ENCODE measurements at places on chromosomes 12 and 14.

DNA sequence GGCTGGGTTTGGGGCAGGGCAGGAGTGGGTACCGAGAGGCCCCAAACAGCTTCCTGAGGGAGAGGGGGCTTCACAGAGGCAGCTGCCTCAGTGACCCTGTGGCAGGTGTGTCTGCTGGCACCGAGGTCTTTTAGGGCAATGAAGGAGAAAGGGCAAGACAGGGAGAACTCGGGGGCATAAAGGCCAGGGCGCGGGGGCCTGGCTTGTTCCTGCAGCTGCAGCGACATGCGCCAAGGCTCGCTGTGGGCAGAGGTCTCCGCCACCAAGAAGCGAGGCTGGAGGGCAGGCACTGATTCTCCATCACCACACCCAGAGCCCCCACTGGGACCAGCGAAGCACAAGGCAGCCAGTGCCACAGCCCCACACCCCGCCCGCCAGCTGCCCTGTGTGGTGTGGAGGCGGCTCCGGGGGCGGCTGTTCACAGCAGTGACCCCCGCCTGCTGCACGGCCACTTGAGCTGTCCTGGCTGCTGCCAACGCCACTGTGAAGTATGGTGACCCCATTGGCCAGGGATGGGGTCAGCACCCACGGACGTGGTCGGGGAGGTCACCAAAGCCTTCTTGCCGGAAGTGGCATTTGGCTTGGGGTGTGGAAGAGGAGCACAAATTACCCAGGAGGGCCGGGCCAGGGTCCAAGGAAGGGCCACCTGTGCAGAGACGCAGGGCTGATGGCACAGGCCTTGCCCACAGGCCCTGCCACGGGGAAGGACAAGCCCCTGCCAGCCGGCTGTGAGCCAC lies 16.4 kb downstream of the BAG5 start:
- no peak for DNase-seq

DNA sequence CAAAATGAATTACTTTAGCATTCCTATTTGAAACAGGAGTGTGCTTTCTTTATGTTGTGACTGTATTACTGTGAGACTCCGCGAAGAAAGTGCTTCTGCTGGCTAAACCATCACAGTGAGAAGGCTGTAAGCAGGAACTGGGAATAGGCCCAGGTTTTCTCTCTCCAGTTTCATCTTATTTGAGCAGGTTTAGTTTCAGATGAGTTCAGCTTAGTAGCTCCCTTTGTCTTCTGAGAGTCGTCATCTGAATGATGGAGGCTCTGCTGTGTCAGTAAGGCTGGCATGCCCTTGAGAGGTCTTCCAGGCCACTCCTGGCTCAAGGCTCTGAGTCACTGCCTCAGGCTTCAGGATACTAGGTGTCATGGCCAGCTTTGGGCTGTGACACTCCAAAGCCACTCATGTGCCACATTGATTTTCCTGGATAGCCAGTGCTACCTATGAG lies 205.6 kb upstream of the RGS6 start:
- no peak for DNase-seq

DNA sequence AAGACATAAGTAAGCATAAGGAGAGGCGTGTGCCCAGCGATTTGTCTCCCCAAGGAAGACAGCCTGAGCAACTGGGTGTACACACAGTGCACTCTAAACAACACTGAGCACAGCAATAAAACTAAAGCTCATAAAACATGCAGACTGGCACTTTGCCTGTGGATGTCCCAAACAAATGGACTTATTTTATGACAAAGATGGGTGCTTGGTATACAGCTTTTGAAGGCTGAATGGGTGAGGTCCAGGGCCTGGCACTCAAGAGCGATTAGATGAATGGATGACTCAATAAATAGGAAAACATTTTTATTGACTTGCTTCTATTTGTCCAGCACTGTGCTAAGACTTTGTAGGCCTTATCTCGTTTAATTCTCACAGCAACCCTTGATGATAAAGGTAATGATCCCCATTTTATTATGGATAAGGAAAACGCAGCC lies 28.5 kb downstream of the LGMN start:
- DNase-seq = peak; percentile 18

DNA sequence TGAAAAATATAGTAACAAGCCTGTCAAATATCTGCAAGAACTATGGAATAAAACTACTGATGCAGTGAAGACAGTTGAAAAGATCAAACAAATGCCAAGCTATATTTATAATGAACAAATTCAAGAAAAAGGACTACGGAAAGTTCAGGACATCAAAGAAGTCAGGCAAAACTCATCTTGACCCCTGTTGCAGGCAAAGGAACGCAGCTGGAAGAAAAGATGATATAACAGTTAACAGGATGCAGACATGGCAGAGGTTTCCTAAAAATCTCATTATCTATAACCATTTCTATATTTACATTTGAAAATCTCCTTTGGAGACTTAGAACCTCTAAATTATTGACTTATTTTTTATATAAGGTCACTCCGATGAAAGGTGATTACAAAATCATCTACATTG lies 34.1 kb downstream of the MDM2 start:
- DNase-seq = no peak

GRCh38 chr12:14880890-14881453 lies 4.7 kb downstream of the MGP start:
- no peak for DNase-seq

DNA sequence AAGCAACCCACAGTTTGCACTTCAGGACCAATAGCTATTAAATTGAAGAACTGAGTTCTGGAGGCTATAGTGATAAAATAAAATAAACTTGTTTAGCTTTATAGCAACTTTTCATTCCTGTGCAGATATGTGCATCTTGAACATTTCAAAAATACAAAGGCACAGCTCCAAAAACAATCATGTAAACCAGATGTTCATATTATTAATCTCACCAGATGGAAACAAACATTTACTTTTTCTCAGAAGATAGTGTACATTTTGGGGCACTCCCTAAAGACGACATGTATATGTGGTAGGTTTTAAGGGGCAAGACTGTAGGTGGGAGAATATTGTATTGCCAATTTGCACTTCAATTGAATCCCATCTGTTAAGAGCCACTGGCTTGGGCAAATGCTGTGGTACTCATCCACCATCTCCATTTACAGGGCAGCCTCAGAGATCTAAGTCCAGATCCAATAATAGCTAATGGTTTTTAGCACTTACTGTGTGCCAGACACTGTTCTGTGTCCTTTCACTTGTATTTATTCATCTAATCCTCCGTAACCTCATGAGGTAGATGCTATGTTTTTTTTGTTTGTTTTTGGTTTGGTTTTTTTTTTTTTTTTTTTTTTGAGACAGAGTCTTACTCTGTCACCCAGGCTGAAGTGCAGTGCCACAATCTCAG lies 49.1 kb downstream of the PTGER2 start:
- DNase-seq = no peak

- no peak for DNase-seq
Measured at GRCh38 chr12:131355361-131356245, 355.3 kb upstream of the SFSWAP start.

DNA sequence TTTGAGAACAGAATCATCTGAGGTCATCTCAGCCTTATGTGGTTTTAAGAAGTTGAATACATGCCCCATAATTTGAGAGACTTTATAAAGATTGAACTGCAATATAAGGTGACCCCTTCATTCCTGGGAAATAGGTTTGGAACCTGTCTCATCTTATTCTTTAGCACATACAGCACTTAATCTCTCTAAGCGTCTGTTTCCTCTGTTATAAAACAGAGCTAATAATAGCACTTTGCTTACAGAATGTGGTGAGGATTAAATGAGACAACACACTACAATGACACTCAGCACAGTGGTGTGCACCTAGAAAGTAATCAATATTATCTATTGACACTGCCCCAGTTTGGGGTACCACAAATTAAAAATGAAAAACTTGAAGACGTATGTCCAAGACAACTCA lies 102.1 kb downstream of the DUSP6 start:
- no peak for DNase-seq

DNA sequence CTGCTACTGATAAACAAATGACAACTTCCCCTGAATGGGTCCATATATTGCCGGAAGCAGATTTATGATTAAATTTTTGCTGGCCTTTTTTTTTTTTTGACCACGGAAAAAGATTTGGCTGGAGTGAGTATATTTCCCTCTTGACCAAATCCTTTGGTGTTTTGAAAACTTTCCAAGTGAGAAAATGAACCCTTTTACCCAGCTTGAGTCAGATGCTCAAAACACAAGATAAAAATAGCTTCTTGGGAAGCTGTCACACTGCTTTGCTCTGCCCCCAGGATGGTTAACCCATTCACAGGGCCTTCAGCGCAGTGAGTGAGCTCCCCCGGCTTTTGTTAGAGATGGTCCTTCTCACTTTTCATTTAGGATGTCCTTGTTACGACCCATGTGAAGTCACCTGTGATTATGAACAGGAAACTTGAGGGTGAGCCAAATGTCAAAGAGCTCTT lies 224.3 kb downstream of the PELI2 start:
- no peak for DNase-seq

GRCh38 chr14:56894591-56894991 lies 84.3 kb upstream of the OTX2 start:
- no peak for DNase-seq

DNA sequence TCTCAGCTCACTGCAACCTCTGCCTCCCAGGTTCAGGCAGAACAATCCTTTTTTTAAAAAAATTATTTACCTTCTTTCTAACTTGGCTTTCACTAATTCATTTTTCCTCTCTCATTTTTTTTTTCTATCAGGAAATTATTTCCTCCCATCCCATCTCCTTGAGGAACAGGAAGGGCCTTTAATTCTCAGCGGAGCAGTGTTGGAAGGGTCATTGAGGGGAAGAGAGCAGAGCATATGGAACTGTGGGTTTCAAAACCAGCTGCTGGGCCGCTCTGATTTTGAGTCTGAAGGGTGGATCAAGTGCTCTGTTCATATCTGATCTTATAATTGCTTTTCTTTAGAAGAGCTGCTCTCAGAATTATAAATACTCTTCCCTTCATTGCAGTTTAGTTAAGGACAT lies 29.0 kb downstream of the NUBPL start:
- DNase-seq = no peak

DNA sequence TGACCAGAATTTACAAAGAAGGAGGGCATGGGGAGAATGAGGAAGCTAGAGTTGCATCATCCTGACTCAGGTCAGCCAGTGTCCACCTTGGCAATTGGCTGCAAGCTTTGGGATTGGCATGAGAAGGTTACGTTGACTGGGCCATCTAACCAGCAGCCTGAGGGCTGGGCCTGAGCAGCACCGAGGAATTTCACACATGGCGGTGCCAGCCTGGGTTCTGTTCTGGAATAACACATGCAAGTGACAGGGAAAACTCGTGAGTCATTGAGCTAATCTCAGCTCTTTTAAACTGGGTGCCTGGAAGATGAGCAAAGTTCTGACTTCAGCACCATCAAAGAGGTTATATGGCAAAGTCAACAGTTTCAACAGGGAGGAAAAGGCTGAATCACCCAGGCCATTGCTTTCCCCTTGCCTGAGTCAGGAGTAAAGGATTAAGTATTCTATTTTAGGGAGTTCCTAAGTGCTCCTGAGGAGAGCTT lies 543.2 kb upstream of the TBX3 start:
- no peak for DNase-seq

DNA sequence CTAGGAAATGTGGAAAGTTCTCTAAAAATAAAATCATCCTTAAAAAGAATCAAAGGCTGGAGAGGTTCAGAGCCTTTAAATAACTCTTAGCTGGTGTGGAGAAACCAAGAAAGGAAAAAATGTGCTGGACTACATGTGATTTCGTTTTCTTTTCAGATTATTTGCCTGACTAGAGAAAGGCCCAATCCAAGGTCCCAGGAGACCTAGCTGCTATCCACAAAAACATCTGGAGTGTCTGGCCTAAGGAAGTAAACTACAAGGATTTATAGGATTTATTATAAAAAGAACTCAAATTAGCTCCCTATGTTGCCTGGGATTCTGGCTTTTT lies 774 bp upstream of the TMEM30B start:
- DNase-seq = no peak

- no peak for DNase-seq
Measured at GRCh38 chr12:6268484-6269157, 41.9 kb upstream of the PLEKHG6 start.

DNA sequence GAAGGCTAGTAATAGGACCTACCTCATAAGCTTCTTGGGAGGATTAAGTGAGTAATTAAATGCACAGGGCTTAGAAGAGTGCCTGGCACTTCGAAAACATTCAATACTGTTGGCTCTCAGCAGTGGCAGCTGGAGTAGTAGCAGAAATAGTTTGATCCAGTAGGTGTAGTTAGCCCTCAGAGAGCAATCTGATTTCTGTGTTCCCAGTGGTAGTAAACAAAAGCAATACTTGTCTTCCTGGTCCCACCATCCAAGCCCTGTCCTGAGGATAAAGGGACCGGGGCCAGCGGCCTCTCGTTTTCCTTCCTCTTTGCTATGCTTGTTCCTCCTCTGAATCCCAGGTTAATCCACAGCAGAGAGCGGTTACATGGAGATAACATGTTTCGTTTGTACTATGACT lies 131.6 kb downstream of the SAMD4A start:
- DNase-seq = no peak

- peak; percentile 22 for DNase-seq
Measured at GRCh38 chr14:24971255-24971654, 78.7 kb downstream of the STXBP6 start.

DNA sequence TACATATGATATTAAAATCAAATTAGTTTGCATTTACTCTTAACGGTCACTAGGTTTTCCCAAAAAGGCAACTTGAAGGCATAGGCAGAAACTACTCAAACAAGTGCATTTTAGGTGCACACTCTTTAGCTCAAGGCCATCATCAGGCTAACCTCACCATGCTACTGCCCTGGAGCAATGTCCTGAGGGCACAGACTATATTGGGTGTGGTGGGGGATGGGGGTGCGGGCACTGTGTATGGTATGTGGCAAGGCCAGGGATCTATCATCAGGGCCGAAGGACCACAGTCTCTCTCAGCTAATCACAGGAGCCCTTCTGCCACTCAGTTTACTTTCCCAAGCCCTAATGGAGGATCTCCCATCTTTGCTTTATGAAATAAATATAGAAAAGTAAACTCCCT lies 51.9 kb downstream of the SH2B3 start:
- DNase-seq = no peak

DNA sequence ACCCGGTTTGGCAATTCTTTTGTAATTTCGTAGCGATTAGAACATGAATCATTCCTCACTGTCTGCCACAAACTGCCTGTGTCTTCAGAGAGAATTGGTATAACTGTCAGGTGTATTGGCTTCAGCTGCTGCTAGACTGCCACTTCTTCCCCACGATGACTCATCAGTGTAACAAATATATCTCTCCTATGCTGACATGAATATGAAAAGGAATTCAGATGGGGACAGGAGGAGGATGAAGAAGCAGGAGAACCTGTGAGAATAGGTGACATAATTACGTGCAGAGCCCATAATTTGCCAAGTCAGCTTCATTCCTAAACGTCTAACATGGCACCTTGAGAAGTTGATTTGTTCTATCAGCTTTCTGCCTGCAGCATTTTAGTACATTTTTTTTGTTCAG lies 64.9 kb downstream of the FRMD6 start:
- no peak for DNase-seq

GRCh38 chr12:86249851-86250250 lies 6.3 kb downstream of the MGAT4C start:
- DNase-seq = no peak

Measured in Ammon's horn (tissue), 1 donor.